Renal cortex interstitium (tissue), 15 donors: ENCODE measurements at places on chromosomes 12 and 14.

- DNase-seq, result no peak
Observed at GRCh38 chr12:53568809-53569557, 57.2 kb downstream of the ATF7 start.

- no peak for DNase-seq
Observed at GRCh38 chr12:65372574-65372973, 94.1 kb downstream of the MSRB3 start.

GRCh38 chr14:26577711-26578110 is 20.1 kb downstream of the NOVA1 start:
- DNase-seq, result no peak

DNA sequence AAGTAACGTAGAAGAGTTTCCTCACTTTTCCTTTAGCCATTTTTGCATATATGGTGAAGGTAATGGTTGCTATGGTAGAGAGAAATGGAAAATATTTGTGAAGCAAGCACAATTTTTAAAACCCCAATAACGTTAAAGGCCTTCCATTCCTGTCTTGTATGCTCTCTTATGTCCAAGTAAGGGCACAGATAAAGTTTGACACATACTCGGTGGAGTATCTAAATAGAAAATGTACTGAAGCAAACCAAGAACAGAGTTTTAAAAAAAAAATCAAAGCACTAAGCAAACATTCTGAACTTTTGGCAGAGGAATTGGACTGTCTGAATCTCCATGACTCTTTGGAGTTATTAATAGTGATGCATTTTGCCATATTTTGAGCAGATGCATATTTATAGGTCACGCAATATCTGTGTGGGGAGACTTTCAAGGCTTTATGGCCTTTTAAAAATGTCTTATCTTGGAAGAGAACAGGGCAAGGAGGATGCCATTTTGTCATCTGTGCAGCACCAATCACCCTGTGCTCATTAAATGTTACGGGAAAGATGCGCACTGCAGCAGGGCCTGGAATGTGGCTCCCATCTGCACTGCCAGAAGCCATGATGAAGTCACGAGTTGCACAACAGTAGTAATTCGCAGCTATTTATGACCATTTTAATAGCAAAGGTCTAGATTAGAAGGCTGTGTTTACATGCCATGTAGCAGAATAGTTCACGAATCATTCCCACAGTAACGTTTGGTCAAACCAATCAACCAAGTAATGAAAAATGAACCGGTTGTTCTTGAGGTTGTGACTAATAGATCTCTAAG is 23.3 kb upstream of the AMIGO2 start:
- DNase-seq, result no peak

GRCh38 chr12:22047494-22047893 is 1.5 kb downstream of the CMAS start:
- no peak for DNase-seq
